ENCODE measurements at places on chromosomes 2 and 18. TPM values are rescaled to one million over a fixed set of nuclear protein-coding genes. Genes with fewer than 3 reads are reported as not detected.

RFTN2 gene
- 0.77 TPM for polyA plus RNA-seq

C1GALT1C1L gene
- polyA plus RNA-seq, result 1.2 TPM

PKDCC gene
- 35.8 TPM for polyA plus RNA-seq

SLC9A4 gene
- not detected for polyA plus RNA-seq

DCDC2C gene
- not detected for polyA plus RNA-seq

STRADB gene
- 12.2 TPM for polyA plus RNA-seq

DSG1 gene
- 0.05 TPM for polyA plus RNA-seq

COL4A4 gene
- polyA plus RNA-seq, result 0.75 TPM

CCL20 gene
- 8.8 TPM for polyA plus RNA-seq

PLB1 gene
- polyA plus RNA-seq, result 1.4 TPM

EDAR gene
- 0.11 TPM for polyA plus RNA-seq

AGXT gene
- 0.08 TPM for polyA plus RNA-seq

Data from pancreas (tissue), 10 donors.